Endothelial cell of umbilical vein (primary cell): ENCODE measurements at places on chromosomes 5 and 9.

DNA sequence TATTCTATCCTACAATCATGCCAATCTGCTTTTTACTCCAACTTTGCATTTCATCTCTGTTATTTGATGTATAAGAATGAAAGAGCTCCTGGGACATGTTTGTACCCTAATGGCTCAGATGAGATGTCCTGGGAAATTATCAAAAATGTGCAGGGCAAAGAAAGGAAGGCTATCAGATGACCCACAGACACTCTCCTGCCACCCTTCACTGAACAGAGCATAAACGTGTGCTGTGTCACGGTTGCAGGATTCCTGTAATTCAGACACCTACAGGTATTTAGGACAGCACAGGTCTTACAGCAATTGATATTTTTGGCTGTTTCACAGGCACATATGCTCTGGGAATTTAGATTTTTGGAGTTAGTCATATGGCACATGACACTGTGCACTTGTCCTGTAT lies 149.2 kb upstream of the GAS1 start:
- DNase-seq = no peak

DNA sequence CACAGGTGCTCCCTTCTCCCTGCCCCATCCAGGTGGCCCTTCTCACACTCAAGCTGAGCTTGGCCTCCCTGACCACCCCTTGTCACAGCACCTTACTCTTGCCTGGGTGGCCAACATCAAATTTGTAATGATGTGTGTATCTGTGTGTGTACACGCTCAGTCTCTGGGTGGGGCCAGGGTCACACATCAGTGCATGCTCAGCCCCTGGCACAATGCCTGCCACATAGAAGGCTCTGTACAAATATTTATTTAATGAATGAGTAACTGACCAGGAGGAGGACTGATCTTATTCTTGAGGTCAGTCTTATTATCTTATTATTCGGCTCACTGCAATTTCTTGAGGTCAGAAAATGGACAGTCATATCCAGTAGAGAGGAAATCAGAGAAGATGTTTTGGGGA lies 41.3 kb upstream of the HAND1 start:
- DNase-seq = no peak

DNA sequence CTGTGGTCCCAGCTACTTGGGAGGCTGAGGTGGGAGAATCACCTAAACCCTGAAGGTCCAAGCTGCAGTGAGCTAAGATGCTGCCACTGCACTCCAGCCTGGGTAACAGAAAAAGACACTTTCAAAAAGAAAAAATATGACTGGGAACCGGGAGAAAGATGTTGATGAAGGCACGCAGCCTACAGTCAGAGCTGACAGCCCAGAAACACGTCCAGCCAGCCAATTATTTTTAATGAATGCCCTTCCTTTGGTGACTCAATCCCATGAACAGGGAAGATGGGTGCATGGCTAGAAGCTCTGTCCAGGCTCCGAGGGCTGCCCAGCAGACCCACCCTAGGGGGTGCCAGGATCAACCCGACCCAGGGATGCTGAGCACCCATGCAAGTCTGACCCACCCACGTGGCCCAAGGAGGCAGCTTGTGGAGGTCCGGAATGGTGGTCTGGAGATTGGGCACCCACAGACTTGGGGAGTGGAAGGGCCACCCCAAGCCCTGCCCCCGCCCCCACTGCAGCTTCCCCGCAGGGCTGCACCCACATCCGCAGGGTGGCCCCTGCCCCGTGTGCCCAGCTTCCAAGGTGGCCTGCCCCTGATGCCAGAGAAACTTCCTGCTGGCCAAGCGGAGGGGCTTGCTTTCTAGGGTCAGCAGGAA lies 51.0 kb downstream of the ADAMTS2 start:
- DNase-seq = no peak

DNA sequence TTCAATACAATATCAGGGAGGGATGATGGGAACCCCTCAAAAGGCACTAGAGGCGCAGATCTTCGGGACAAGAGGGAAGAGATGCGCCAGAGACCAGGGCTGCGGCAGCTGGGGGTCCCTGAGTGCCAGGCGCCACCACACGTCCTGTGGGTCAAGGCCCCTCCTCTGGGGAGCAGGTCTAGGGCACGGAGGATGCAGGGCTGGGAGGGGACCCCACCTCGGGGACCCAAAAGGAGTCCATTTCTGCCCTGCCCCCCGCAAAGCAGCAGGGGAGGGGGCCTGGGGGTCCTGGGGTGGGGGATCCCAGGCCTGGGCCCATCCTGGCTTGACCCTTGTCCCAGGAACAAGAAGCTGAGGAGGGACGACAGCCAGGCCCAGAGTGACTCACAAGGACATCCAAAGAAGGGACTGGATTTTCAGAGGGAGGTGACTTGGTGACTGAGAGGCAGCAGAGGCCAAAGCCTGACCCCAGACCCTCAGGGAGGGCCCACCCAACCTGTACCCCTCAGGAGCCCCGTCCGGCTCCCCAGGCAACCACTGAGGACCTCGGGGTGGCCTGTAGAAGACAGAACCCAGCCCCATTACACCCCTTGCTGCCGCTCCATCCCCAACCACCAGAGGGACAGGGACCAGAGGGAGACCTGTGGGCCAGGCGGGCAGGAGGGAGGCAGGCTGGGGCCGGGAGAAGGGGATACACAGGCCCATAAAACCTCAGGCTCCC lies 54.2 kb downstream of the LRSAM1 start:
- peak; percentile 37 for DNase-seq

DNA sequence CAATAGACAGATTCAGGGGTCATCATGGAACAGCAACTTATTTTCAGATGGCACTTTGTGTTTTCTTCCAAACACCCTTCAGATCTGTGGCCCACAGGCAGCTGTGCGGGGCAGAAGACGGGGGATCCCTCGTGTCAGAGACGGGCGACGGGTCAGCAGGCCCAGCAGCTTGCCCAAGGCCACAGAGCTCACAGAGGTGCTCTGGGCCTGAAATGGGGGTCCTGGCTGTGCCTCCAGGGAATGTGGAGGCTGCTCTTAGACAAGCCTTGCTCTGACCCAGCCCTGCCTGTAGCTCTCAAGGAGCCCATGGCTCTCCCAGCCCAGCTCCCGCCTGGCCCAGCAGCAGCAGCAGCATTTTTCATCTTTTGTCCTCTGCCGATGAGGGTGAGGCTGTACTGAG lies 40.9 kb upstream of the SARDH start:
- no peak for DNase-seq

DNA sequence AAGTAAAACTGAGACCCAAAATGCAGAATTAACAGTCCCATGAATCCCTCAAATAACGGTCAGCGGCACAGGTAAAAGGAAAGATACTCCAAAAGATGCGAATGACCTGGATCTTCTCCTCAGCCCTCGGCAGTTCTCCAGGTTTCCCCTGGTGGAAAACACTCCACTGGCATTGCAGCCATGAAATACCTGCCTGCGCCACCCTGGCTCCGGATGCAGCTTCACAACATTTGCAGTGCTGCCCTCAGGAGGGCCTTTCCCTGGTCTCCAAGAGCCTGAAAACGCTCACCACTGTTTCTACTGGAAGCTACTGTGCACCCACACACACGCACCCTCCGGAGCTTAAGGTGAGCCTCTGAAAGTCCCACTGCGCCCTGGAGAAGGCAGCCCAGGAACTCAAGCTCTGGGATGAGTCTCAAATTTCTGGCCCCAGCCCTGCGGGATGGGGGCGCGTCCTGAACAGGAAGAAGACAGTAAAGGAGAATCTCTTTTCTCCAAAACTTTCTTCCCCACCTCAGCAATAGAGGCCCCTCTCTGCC lies 612 bp downstream of the UGT3A2 start:
- DNase-seq = no peak

DNA sequence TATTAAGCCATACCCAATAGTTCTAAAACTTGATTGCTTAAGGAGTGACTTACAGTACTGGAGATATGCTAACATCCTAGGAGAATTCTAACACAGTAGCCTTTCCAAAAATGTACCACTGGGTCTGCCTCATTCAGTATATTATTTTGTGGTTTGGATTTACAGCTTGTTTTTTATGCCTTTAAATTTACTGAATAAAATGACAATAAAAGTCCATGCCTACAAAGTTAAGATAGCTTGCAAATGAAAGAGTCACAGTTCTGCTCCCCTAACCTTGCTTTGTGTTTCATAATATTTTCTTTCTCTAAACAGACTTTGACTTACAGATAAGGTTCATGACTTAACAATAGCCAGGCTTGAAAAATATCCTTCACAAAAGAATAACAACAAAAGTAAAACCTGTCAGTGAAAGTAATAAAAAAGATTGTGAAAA lies 951.1 kb upstream of the NUDT12 start:
- DNase-seq = peak; percentile 54

DNA sequence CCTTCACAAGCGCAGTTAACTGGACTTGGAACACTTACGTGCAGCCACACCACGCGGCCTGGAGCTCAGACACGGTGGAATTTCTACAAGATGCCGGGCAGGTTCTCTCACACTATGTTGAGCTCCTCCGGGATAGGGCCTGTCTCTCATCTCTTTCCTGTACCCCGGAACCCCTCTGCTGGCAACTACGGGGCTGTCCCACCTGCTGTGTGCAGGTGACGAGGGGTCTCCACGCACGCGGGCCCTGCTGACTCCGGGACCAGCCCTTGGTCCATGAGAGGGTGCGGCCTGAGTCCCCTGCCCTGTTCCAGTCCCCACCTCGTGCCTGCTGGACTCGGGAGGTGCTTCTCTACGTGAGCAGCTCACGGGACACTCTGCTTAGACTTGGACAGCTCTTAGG lies 40.1 kb downstream of the SLC6A3 start:
- no peak for DNase-seq

GRCh38 chr5:34460496-34460895 lies 195.6 kb upstream of the RAI14 start:
- no peak for DNase-seq

- DNase-seq = no peak
Measured at GRCh38 chr5:129306725-129307124, 153.4 kb upstream of the ADAMTS19 start.

GRCh38 chr5:102772273-102772672 lies 17.2 kb downstream of the PAM start:
- DNase-seq = no peak

DNA sequence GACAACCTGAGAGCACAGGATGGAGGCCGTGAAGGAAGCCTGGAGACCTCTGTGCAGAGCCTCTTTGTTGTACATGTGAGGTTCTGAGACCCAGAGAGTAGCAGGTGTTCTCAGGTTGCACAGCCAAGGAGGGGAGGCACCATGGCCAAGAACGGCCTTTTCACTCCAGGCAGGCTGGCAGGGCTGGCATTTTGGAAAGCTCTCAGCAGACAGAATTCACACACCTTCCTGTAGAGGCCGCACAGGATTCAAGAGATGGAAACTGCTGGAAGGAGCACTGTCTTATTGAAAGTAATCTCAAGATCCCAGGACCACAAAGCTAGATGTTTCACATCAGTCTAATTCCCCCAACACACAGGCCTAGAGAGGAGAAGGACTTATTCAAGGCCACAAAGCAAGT lies 52.8 kb upstream of the XPA start:
- DNase-seq = no peak

DNA sequence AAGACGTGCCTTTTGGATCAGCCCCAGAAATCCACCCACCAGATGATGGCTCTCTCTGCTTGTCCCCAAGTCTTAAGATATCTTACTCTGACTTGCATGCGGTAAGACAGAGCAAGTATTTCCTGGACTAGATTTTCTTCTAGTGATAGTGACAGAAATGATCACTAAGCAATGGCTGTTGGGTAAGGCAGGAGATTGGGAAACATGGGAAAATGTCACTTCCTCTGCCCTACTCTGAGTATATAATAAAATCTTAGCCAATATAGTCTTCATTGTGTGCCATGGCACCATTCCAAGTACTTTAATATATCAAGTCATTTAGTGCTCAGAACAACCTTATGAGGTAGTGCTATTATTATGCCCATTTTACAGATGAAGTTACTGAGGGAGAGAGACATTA lies 31.0 kb upstream of the GNA14 start:
- no peak for DNase-seq

DNA sequence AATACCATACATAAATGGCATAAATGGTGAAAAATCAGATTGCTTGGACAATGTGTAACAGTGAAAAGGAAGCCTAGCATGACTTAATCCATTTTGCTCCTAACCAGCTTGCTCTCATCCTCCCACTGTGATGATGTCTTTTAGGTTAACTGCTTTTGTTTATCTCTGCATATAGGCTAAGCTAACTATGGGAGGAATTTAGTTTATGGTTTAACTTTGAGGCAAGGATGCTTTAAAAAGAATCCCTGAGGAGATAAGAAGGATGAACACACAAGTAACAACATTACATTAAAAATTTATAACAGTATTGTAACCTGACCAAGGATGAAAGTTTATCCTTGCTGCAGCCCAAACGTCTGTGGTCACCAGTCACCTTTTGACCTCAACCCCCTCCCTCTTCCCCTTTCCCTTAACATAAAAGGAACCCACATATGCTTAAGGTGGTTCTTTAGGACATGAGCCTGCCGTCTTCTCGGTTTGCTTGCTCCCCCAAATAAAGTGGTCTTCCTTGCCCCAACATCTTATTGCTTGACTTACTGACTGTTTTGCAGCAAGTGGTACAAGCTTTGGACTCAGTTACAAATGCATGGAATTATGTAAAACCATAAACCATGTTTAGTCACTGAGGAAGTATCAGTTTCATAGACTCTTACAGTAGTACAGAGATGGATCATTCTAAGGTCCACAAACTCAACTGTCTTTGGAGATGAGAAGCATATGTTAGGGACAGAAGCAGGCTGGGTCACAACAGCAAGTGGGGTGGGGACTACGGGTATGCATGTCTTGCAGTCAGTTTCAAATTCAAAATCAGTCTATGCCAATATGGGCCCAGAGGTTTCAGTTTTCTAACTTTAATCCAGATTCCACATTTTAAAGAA lies 31.3 kb downstream of the AGXT2 start:
- DNase-seq = no peak

DNA sequence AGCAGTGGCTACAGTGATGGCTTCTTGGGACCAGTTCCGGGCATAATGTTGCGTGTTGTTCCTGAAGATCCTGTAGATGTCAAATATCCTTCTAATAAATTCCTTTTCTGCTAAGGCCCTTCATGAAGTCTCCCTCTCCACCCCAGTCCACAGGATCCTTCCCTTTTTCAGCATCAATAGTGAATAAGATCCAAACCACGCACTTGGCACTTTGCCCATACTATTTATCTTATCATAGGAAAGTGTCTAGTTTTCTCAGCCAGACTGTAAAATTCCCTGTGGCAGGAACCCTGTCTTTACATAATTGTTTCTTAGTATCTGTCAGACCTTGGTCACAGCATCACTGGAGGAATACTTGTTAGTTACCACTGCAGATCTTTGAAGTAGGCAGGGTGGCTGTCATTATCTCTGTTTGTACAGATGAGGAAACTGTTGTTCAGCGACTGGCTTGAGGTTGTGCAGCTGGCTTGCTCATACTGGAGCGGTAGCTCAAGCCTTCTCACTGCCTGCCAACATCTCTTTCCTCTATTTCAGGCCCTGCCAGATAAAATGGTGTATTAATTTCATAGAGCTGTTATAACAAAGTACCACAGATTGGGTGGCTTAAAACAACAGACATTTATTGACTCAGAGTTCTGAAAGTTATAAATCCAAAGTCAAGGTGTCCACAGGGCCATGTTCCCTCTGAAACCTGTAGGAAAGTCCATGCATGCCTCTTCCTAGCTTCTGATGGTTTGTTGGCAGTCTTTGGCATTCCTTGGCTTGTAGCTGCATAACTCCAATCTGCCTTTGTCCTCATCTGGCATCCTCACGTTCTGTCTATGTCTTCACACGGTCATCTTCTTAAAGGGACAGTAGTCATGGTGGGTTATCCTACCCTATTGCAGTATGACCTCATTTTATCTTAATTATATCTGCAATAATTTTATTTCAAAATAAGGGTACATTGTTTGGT lies 33.5 kb upstream of the APC start:
- DNase-seq = peak; percentile 80

- DNase-seq = peak; percentile 61
Measured at GRCh38 chr9:92312887-92313623, 12.1 kb downstream of the NOL8 start.

- no peak for DNase-seq
Measured at GRCh38 chr5:15034379-15034778, 162.8 kb upstream of the ANKH start.
